Osteocyte (in vitro differentiated cells): ENCODE measurements at places on chromosomes 3 and 15. TPM values are rescaled to one million over a fixed set of nuclear protein-coding genes. Genes with fewer than 3 reads are reported as not detected.

The GHRL gene
- 0.59 and 0.91 TPM in 2 replicates for total RNA-seq

The ALDH1A2 gene
- 0.48 and 0.78 TPM in 2 replicates for total RNA-seq

The DZIP1L gene
- 21.9 and 23.4 TPM in 2 replicates for total RNA-seq

DNA sequence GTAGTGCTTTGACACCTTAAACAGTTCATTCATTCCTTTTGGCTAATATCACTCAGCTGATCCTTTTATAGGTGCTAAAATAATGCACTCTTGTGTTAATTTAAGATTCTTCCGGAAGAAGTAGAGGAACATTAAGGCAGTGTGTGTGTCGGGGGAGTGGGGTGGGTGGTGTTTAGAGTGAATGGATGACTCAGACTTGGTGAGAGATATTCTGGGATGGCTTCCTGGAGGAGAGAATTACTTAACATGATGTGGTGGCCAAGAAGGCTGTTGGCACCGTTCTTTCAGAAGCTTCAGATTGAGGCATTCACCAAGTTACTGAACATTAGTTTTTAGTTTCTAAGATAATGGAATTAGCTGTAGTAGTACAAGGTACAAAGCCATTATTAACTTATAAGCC is 125.6 kb upstream of the ROPN1 start:
- H3K4me1 ChIP-seq: peaks cover 43% of the 10 kb centered on the region
- no peaks in the 10 kb centered on the region for H3K27me3 ChIP-seq
- no peaks in the 10 kb centered on the region for H3K36me3 ChIP-seq
- no peak overlapping the region for H3K4me3 ChIP-seq

- H3K27ac ChIP-seq: no peak overlapping the region
- no peak for DNase-seq
- no peaks in the 10 kb centered on the region for H3K27me3 ChIP-seq
- no peaks in the 10 kb centered on the region for H3K36me3 ChIP-seq
Observed at GRCh38 chr3:15815696-15816095, 17.9 kb upstream of the ANKRD28 start.
